ENCODE measurements at places on chromosomes 7 and 10.

DNA sequence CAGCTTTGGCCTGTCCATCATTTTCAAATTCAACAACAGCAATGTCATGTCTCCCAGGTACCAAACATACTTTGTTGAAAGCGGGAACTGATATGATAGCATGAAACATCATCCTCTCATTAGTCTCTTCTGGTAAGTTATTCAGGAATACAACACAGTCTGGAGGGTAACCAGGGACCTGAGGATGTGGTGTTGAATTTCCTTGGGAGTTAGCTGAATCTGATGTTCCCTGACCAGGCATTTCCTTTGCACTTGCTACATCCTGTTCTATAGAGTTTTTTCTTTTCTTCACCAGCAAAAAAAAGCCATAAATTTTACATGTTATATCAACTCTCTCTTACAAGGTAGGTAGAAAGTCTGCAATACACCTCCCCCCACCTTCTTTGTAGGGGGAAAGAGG, 97.8 kb upstream of the AFAP1L2 start:
- no peak for DNase-seq

- peak; percentile 46 for DNase-seq
Measured at GRCh38 chr10:49594594-49594993, 15.5 kb upstream of the SLC18A3 start.

- DNase-seq: no peak
Measured at GRCh38 chr7:120873401-120873800, 15.5 kb upstream of the TSPAN12 start.

DNA sequence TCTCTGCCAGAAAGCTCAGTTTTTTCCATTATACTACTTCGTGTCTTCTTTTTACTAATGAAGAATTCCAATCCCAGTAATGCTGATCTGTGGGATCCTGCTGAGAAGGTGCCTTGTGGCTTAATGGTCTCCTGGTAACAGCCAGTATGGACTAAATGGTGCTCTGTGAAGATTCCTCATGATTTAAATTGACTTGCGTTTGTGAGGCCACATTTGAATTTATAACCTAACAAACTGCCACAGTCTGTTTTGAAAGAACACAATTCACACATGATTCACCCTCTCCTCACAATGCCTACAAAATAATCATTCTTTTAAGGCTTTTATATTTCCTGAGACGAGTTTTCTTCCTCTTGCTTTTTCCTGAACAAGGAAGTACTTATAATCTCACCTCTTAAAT, 140.0 kb downstream of the MBL2 start:
- DNase-seq: no peak

GRCh38 chr10:88530629-88531391, 52.3 kb downstream of the RNLS start:
- no peak for DNase-seq

GRCh38 chr7:4681218-4681851, 760 bp upstream of the FOXK1 start:
- DNase-seq: no peak

Measured in GM18507 (cell line).